PC-3 (cell line): ENCODE measurements at places on chromosomes 12 and 14.

DNA sequence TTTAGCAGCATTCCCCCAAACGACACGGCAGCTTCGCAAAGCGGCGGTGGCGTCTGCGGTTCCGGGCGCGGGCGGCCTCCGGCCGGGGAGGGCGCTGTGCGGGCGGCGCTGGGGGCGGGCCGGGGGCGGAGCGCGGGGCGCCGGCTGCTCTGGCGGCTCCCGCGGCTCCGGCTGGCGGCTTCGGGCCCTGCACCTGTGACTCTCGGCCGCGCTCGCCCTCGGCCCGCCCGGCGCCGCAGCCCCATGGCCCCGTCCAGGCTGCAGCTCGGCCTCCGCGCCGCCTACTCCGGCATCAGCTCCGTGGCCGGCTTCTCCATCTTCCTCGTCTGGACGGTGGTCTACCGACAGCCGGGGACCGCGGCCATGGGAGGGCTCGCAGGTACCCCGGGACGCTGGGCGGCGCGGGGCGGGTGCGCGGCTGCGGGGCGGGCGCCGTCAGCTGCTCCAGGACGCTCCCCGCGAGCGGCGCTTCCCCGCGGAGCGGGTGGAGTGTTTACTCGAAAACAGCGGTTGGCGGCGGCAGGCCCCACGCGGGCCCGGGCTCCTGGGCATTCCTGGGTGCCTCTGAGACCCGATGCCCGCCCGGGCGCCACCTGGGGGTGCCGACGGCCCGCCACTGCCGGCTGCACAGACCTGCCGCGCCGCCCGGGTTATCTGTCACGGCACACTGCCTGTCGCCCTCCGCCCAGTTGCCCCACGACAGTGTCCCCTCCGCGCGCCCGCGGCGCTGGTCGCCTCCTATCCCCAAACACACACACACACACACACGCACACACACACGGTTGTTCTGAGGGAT lies at the start of gene SLC48A1:
SLC48A1 (plus strand) TSS at position 177 of the 796 bp plus-strand sequence; CDS start at position 244, 67 bp downstream.
- peak; percentile 76 for DNase-seq

DNA sequence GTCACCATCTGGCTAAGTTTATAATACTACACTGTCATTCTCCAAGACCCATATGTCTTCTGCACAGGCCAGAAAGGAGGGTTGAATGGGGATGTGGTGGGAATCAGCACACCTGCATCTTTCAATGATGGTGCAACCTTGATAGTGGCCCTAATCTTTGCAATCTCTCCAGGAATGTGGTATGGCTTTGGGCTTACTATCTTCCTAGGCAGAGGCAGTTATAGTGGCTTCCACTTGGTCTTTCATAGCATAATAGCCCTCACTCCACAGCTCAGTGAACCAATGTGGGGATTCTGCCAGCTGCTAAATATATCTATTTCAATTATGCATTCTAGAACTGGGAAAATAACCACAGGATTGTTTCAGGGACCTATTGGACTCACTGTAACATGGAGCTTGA lies 61.8 kb upstream of the ATP2B1 start:
- peak; percentile 18 for DNase-seq

DNA sequence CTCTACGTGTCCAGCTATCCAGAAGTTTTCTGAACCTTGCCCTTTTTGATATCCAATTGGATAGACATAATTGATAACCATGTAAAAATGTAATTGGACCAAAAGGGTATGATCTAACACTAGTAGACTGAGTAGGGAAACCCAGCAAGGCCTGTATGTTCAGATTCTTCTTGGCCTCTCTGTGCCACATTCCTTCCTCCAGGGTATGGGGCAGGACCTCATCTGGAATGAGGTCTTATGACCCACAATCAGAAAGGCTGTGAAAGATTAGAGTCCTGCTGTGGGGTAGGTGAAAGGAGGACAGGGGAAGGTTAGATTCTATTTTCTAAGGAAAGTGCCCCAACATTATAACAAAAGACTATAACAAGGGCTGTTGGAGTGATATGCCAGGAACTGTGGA lies 51.3 kb upstream of the A2ML1 start:
- no peak for DNase-seq

GRCh38 chr12:50059440-50060119 lies 2.2 kb downstream of the ASIC1 start:
- DNase-seq = no peak

DNA sequence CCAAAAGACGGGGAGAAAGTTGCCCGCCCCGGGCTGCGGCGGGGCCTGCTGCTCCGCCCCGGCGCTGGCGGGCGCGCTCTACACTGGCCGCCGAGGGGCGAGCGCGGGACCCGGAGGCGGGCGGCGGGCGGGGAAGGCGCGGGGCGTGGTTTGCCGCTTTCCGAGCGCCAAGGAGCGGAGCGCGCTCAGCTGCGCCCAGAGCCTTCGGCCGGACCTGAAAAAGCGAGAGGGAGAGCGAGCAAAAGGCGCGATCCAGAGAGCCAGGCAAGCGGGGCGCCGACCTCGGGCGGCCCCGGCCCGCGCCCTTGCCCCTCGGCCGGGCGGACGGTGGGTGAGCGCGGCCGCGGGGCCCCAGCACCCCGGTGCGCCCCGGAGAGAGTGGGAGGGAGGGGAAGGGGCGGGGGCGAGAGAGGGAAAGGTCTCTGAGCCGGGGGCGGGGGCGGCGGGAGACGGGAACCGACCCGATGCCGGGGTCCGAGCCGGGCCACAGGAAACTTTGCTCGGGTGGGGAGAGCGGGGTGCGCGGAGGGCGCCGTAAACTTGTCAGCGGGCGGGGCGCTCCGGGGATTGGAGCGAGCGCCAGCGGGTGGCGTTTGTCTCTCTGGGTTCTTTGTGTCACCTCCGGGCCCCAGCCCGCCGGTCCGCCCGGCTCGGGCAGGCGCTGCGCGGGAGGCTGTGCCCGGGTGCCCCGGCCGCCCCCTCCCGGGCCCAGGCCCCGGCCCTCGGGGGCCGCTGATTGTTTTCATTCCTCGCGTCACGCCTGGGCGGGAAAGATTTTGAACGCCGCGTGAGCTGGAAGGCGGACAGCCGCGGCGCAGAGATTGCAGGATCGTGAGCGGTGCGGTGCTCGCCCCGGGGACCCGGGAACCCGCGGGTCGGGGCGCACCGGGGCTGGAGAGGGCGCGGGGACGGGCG lies at the start of gene SYNE2:
SYNE2 (plus strand) TSS at position 188 of the 915 bp plus-strand sequence. CDS start 56,145 bp downstream, outside the sequence.
- peak; percentile 82 for DNase-seq

DNA sequence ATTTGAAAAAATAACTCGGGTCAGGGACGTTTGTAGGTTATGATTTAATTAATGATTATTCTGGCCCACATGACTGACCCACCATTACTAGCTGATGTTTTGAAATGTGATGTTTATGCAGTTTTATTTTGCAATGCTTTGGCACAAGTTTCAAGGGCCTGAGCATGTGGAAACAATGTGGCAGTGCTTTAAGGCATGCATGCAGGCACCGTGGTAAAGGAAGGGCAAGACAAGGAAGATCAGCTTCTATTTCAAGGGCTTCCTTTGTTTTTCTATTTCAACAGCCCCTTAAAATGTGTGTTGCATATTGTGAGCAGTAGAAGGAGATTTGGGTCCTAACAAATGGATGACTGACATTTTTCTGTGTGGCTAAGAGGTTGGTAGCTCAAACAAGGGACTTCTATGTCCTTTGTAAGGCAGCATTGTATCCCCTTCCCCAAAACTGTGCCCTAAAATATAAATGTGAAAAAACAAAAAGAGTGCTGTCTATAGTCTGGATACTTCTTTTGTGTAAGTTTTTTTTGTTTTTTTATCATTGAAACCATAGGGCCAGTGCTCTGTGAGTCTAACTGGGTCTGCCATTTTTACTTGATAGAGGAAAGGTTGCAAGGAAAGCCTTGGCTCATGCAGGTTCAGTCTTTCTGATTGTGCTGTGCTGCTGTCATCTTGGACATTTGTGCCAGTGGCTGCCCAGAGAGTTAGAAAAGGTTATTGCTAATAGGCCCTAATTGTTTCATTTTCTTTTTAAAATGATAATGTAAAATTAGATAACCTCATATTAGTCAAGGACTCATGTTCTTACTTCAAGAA lies 103.5 kb downstream of the FGD4 start:
- DNase-seq = no peak
